ENCODE measurements at places on chromosomes 3 and 15.

DNA sequence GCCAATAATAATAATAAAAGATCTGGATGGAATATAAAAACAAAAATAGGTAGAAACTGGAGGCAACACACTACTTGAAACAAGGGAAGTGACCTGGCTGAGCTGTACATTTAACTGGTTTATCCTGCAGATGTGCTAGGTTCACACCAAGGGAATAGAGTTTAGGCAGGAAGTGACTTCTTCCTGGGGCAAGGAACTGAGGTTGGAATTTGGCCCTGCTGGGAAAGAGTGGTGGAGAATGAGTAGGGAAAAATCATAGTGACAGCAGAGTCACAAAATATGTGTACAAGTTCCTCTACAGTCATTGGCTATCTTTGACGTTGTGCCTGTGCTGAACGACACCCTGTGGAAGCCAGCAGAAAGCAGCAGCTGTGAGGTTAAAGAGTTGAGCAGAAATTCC, 44.1 kb downstream of the ARHGAP11B start:
- no peak for DNase-seq

DNA sequence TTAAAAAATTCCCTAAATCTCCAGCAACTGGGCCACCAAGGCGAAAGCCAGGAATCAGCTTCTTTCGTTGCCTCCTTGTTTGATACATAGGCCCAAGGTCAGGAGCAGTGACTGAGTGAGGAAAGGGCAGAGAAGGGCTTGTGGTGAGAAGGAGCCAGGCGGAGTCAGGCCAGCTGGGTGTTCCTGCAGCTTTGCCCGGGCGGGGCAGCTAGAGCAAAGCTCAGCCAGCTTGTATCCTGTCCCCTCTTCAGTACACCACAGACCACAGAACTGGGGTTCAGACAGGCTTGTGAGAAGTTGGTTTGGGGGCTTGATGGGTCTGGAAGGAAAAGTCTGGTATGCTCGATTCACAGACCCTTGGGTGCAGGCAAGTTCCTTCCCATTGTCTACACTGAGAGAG, 52.6 kb downstream of the CCK start:
- no peak for DNase-seq

DNA sequence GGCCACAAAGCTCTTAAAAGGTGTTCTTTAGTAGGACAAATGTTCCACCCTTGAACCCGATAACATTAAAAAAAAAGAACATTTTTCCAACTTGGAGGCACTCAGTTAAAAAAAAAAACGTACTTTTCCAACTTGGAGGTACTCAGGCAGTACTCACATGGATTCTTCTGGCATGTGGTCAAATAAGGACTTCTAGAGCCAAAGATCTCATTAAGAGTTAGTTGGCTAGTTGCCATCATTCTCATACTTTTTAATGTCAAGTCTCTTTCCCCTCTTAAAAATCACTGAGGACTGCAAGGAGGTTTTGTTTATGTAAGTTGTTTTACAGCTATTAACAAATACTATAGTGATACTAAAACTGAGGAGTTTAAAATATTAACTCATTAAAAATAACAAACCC, 101.0 kb downstream of the CADPS start:
- no peak for DNase-seq

- DNase-seq: no peak
These were observed 68.9 kb upstream of the MNS1 start for GRCh38 chr15:56533731-56534403.

- no peak for DNase-seq
These were observed 257.3 kb upstream of the IGF1R start for GRCh38 chr15:98390946-98391530.

DNA sequence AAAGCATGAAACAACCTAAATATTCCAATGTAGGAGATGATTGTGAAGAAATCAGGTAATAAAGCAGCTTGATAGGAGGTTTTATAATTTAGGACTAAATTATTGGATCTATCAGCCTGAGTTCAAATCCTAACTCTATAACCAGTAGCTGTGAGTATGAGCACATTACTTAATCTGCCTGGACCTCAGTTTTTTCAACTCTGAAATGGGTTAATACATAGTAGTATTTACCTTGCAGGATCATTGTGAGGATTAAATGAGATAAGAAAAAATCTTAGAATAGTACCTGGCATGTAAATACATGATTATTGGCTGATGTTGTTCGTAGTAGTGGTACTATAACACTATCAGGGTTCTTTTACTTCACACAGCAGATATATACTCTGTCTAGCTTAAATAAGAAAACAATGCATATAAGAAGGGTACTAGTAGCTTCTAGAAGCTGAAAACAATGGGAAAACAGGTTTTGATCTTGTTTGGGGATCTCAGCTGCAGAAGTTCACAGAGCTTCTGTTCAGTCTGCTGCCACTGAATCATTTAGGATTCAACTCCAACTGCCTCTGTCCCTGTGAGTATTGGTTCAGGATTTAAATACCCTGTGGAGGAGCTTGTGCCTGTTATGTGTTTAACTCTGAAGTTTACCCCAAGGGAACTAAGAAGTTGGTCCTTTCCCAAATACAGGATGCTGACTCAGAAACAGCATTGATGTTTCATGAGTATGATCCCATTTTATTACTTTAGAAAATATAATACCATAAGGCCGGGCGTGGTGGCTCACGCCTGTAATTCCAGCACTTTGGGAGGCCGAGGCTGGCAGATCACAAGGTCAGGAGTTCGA, 34.2 kb downstream of the KAT2B start:
- DNase-seq: no peak

- no peak for DNase-seq
These were observed 381.8 kb upstream of the EPHA3 start for GRCh38 chr3:88725440-88726165.

- no peak for DNase-seq
These were observed 56.6 kb upstream of the TNIK start for GRCh38 chr3:171516765-171517164.

- no peak for DNase-seq
These were observed 12.1 kb downstream of the EPHB1 start for GRCh38 chr3:134807189-134807588.

DNA sequence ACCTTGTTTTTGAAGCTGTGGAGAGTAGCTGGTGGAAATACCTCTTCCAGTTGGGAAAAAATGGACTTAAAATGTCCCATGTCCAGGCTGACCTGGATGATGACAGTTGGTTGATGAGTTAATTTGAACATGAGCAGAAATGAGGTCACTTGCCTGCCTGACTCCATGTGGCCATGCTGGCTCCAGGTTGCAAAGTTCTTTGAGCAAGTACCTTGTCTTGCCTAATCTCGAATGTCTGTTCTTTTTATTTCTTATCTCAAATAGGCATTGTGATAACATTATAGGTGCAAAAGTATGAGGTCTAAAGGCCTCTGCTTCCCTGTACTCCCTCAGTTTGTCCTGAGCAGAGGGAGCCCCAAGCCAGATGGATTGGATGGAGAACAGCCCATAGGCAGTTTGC, 9.0 kb downstream of the MAPKBP1 start:
- DNase-seq: no peak

DNA sequence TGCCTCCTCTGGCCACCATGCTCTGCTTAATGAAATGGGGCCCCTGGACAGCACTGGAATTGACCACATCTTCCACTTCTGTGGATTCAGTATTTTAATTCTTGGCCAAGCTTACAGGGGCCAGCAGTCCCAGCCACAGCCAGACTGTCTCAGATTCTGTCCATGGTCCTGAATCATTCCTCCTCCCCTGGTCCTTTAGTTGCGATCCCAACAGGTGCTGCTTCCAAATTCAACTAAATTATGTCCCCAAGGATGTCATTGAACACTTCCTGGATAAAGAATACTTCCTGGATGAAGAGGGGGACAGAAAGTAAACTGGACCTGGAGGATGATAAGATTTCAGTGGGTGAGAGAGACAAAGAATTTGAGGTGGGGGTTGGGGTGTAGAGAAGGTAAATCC, 111.1 kb upstream of the FOXB1 start:
- DNase-seq: no peak

GRCh38 chr15:80779658-80780415, 667 bp downstream of the CEMIP start:
- no peak for DNase-seq

DNA sequence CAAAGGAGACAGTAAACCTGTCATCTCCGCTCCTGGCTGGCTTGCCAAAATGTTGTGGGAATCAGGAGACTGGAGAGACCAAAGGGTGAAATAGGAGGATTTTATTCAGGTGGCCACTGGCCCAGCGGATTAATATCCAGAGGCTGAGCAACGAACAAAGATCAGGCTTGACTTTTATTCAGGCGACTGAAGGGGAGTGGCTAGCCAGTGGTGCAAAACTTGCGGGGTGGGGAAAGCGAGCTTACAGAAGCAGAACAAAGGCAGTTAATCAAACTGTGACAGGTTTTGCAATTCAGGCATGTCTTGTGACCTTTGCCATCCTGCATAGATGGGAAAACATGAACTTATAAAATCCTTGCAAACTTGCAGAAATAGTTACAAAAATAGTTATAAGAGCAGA, 19.8 kb upstream of the ACAD9 start:
- DNase-seq: no peak

- no peak for DNase-seq
These were observed 502 bp downstream of the DPH3 start for GRCh38 chr3:16264174-16264707.

GRCh38 chr15:32669896-32670611, 28.5 kb downstream of the SCG5 start:
- no peak for DNase-seq

DNA sequence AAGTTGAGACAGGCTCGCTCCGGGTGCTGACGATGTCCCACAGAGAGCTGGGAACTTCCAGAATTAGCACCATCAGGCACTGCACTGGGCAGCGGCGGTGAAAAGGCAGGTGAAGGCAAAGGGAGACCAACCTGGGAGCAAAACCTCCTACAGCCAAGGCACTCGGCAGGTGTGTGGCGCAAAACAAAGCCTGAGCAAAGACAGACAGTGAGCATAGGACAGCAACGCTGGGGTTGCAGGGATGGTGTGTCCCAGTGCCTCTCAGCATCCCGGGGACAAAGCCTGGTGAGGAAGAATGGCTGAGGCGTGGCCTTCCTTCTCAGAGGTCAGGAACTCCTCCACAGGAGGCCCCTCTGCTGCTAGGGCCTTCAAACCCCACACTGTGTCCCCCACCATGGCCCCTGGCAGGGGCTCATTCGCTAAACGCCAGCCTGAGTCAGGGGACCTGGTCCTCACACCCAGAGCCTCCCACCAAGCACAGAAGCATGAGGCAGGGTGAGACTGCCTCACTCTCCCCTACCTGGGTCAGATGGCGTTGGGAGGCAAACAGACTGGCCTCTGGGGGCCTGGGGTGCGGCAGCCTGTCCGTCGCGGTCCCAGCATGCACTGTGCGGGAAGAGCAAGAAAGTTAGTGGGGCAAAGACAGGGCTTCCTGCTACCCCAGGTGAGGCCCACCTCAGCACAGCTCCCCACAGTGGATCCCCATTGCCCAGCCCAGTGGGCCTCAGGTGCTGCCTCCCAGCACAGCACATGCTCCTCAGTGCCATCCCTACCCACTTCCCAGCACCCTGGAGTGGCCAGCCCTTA, 44.1 kb upstream of the LINGO1 start:
- no peak for DNase-seq

GRCh38 chr3:24519368-24520100, 24.9 kb upstream of the THRB start:
- DNase-seq: no peak

GRCh38 chr3:154781595-154781994, 298.5 kb upstream of the MME start:
- no peak for DNase-seq

DNA sequence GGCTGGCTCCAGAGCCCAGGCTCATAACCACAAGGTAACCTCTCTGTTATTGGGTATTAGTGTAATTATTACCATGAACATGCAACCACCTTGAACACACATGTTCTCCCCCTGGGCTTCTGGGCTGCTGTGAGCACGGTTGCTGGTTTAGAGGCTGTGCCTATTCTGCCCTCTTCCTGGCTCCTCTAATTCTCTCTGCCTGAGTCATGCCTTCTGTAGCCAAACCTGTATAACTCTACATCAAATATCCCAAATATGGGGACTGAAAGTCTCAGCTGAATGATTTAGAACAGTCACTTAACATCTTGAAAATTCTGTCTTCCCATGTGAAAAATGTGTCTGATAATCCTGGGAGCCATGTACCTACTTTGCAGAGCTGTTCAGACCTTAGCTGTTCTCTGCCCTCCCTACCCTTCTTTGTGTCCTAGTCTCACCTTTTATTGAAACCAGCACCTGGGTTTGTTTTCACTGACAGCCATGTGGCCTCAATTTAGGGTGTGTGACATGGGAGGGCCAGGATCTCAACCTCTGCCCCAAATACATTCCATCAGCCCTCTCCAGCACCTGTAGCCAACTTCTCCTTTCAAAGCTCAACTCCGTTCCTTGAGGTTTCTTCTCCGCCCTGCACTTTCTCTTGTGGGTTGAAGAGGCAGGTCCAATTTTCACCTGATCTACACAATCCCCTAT, 60.7 kb downstream of the PDZRN3 start:
- DNase-seq: no peak

DNA sequence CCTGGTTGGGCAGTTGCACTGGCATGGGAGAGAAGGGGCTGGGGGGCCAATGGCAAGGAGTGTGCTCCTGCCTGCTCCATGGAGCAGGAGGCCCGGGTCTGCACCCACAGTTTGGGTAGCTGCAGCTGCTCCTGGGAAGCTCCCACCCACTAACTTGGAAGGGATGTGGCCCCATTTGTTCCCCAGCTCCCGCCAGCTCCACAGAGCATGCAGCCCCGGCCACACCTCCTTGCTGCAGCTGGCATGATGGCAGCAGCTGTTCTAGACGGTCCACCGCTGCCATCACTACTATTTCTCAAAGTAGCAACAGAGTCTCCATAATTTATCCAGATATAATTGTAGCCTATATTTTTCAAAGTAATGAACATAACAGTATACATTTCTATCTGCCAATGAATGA, 65.8 kb downstream of the PIK3CB start:
- no peak for DNase-seq

DNA sequence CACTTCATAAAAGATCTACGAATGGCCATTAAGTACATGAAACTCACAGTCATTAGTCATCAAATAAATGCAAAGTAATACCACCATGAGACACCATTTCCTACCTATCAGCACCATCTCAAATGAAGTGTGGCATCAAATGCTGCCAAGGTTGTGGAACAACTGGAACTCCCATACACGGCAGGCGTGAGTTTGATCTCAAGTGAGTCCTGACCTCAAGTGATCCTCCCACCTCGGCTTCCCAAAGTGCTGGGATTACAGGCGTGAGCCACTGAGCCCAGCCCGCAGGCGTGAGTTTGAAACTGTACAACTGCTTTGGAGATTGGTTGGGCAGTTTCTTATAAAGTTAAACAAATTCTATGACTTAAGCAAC, 28.8 kb upstream of the HDAC11 start:
- no peak for DNase-seq

GRCh38 chr3:18228060-18228459, 197.1 kb downstream of the SATB1 start:
- DNase-seq: no peak

Data from stimulated activated CD8-positive, alpha-beta memory T cell treated with anti-CD3 and anti-CD28 coated beads, Interleukin-4, amount 100 ng/mL, for 1 hour (primary cell).